ENCODE measurements at places on chromosomes 16 and 17. TPM values are rescaled to one million over a fixed set of nuclear protein-coding genes. Genes with fewer than 3 reads are reported as not detected.

DNA sequence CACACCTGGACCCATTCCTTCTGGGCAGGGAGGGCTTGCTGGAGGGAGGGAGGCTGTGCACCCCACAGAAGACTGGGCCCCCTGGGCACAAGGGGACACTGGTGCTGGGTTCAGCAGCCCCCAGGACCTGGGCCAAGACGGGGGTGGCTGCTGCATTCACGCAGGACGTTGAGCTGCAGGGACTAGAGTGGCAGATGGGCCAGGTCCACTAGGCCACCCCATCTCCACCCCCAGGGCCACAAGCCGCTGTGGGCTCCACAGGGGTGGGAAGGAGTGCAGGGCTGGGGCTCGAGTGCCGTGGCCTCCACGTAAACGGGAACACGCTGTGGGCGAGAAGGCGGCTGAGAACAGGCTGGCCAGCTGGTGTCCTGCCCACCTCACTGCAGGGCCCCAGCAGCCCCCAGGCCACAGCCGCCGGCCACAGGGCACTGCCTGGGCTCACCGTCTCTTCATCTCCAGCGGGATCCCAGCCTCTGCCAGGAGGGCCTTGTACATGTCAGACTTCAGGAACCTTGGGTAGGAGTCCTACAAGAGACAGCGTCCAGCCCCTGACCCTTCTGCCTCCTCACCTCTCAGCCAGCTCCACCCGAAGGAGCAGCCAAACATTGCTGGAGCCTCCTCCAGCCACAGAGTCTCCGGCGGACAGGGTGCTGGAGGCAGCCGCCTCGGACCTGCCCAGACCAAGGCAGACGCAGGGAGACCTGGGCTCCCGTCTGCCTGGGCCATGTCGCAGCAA is 6.5 kb downstream of the RGS11 start:
- DNase-seq: no peak

DNA sequence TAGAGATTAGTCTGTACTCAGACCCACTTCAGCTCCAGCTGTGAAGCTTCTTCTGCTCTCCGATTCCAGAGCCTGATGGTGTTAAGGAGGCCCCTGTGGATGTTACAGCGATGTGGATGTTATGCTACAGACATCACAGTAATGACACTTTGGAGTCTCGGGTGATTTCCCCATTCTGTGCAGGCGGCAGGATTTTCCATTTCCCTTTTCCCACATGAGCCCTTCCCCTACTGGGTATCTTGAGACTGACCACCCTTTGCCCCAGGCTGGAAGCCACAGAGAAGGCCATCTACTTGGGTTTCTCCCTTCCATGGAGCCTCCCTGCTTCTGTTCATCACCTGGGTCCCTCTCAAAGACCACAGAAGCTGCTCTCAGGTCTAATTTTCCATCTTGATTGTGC is 78.3 kb downstream of the KCNJ12 start:
- no peak for DNase-seq

The ITGAE gene
- total RNA-seq: 25.7 TPM

GRCh38 chr17:8059131-8059530 is 20.3 kb downstream of the ALOX15B start:
- DNase-seq: no peak

GRCh38 chr17:82376042-82376730 is 4.6 kb downstream of the UTS2R start:
- DNase-seq: no peak

DNA sequence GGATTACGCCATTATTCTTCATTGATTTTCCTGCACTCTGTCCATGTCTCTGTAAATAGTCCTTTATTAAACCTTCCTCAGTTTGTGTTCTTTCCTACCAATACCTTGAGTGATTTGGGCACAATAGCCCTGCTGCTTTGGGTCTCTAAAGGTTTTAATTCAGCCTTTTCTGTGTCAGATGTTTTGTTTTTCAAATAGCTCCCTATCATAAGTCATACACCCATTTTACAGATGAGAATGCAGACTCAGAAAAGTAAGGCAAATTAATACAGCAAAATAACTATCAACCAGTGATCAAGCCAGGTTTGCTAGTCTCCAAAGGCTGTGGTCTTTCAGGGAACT is 25.0 kb upstream of the KPNB1 start:
- no peak for DNase-seq

DNA sequence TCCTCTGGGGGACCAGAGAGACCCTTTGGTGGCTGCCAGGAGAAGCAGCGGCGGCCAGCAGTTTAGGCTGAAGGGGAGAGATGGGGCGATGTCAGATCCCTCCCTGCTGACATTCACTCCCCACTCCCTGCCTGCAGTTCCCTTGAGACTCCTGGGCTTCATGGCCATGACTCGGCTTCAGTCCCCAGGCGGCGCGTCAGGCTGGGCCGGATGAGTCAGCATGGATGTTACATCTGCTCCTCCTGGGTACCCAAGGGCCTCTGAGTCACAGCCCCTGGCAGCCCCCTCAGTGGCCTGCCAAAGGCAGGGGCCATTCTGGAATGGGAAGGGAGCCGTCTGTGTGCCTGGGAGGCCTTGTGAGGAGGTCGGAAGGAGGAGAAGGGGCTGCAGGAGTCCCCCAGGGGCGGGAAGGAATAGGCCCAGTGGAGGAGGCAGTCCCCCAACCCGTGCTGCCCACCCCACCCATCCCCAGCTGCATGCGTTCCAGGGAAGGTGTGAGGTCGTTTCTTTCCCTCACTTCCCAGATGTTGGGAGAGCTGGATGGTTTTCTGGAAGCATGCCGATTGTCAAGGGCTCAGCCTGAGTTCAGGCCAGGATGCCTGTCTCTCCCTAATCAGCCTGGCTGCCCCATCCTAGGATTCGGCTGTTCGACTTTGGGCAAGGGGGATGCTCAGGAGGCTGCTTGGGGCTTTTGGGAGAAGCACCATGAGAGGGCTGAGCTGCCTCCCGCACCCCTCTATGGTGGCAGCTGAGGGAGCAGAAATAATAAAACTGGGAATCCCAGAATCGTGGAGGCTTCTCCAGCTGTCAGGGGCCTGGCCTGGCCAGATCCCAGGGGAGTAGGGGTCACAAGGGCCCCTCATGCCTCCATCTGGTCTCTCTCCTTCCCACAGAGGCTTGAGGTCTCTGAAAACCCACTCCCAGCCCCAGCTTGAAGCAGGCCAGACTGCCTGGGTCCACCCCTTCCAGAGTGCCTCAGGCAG is 9.7 kb downstream of the RHBDL3 start:
- no peak for DNase-seq

DNA sequence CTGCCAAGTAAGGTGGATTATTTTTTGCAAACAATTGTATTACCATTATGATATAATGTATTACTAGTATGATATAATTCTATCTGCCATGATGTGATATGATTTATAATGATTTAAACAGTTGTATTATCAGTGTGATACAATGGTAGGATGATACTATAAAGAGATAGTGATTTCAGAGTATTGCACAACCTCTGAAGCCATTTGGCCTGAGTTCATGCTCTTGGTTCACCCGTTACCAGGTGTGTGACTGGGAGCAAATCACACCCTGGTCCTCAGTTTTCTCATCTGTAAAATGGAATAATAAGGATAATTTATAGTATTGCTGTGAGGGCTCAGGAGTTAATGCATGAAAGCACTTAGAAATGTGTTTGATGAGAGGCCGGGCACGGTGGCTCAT is 905.0 kb upstream of the RBFOX1 start:
- no peak for DNase-seq

DNA sequence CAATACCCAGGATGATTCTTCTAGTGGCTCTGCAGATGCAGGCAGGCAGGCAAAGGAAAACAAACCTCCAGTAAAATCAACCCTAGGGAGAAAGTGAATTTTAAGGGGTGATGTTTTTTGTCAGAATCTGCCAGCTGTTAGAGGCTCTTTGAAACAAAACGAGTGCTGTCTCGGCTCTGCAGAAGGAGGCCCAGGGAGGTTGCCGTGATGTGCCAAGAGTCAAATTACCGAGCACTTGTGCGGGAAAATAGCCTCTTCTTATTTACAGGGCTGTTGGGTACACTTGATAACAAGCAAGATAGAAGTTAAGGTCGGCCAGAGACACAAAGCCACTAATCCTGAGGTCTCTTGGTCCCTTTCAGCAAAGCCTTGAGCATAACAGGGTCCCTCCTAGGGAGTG is 68.9 kb upstream of the EEF2KMT start:
- no peak for DNase-seq

The CHP2 gene
- not detected for total RNA-seq

DNA sequence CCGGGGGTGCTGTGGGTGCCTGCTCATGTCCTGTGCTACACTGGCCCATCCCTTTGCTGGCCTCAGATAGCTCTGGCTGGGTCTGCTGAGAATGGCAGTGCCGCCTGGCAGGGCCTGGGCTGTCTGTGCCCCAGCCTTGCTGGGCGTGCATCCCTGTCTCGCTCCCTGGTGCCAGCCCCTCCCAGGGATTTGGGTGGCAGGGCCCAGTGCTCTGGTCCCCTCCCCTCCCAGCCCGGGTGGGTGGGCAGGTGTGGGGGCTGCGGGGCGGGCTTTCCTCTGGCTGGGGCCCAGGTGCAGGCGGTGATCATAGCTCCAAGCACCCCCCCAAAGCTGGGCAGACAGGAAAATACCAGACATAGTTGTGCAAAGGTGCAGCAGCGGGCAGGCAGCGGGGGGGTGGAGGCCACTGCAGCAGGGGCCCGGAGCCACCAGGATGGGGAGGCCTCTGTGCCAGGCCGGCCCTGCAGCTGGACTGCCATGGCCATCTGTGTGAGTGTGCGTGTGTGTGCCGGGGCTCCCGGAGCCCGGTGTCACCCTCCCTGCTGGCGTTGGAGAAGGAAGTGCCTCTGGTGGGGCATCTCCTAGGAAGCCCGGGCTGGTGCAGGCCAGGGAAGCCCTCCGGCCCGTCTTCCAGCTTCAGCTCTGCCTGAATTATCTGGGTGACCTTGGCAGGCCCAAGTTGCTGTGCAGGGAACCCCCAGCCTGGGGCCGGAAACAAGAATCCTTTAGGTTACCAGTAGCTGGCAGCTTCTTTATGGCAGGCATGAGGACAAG is 7.4 kb downstream of the GLIS2 start:
- DNase-seq: no peak

DNA sequence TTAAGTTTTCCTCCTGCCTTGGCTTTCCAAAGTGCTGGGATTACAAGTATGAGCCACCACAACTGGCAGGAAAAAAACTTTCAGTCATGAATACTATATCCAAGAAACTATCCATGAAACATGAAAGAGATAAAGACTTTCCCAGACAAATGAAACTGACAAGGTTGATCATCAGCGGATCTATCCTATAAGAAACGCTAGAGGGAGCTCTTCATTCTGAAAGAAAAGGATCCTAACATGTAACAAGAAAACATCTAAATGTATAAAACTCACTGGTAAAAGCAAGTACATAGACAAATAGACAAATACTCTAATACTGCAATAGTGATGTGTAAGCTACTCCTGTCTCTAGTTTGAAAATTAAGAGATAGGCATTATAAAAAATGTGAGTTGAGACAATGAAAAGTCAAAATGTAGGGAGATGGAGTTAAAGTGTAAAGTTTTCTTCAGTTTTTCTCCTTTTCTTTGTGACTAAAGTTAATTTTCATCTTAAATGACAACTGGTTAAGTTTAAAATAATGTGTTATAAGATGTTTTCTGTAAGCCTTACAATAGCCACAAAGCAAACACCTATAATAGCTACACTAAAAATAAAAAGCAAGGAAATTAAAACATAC is 79.6 kb upstream of the TEKT1 start:
- no peak for DNase-seq

GRCh38 chr17:32609884-32610650 is 123.3 kb downstream of the CDK5R1 start:
- no peak for DNase-seq

GRCh38 chr16:22077700-22078313 is 14.5 kb upstream of the VWA3A start:
- DNase-seq: peak; percentile 37

The PIRT gene
- not detected for total RNA-seq

GRCh38 chr17:31518478-31518877 is 127.0 kb downstream of the RAB11FIP4 start:
- no peak for DNase-seq

GRCh38 chr16:49003022-49003421 is 278.6 kb downstream of the CBLN1 start:
- DNase-seq: no peak

DNA sequence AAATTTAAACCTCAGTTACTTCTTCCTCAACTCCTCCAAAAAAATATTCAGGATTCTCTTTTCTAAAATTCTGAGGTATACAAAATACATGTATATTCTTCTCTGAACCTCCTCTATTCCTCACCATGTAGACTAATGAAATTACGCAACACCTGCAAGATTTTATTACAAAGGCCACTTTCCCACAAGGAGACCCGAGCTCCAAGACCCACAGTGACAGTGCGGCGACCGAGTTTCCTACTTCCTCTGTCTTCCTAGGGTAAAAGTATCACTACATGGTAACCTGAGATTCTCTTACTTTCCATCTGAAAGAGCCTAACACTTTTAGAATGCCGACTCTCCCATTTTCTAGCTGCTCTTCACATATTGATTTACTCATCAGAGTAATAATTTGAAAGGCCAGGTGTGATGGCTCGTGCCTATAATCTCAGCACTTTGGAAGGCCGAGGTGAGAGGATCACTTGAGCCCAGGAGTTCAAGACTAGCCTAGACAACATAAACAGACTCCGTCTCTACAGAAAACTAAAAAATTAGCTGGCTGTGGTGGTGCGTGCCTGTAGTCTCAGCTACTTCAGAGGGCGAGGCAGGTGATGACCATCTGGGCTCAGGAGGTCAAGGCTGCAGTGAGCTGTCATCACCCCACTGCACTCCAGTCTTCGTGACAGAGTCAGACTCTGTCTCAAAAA is 35.7 kb downstream of the CYTH1 start:
- DNase-seq: no peak

GRCh38 chr17:53032861-53033271 is 789.9 kb upstream of the KIF2B start:
- no peak for DNase-seq

DNA sequence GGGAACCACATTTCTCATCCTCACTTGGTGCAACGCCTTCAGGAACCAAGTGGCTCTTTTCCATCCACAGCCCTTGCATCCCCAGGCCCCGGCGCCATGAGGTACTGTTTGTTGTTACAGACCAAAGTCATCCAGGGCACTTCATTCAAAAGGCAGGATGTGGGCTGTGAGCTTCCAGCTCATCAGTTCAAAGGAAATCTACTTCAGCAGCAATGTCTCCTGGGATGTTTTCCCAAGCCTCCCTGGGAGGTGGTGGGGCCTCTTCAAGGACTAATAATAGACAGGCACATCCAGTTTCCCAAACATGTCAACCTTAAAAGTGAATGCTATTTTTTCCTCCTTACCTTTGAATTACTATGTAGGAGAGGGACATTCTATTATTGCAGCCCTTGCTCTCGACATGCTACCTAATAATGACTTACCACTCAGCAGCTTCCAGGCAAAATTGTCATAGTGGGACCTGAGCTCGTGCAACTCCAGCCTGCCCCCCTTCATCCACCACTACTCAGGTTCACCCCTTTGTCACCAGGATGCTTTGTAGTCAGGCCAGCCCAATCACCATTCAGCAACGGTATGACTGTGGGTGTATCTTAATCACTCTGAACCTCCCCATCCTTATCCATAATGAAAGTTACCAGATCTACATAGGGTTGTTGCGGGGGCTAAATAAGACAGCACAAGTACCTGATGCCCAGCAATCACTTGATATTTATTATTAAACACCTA is 1.7 kb upstream of the PRKCB start:
- DNase-seq: no peak
